Peyer's patch (tissue), 4 donors: ENCODE measurements at places on chromosomes 11 and 22. TPM values are rescaled to one million over a fixed set of nuclear protein-coding genes. Genes with fewer than 3 reads are reported as not detected.

DNA sequence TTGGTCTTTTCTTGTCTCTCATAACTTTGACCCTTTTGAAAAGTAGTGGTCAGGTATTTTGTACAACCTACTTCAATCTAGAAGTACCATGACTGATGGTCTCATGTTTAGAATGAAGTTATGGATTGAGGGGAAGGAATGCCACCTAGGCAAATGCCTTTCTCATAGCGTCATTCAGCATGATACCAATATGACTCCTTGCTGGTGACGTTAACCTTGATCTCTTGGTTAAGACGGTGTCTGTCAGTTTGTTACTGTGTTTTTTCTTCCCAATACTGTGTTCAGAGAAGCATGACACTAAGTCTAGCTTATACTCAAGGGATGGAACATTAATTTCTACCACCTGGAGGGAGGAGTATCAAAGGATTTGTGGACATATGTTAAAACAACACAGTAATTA is 130.9 kb downstream of the KIF18A start:
- no peak for DNase-seq

GRCh38 chr11:70481625-70482528 is 83.5 kb downstream of the CTTN start:
- no peak for DNase-seq

LRP5 gene
- total RNA-seq = 196 TPM

DNAL4 gene
- total RNA-seq = not detected

SHANK2 gene
- total RNA-seq = 68.7 TPM
